ENCODE measurements at places on chromosomes 3 and 15.

- DNase-seq: no peak
These were observed 230.2 kb downstream of the ZNF621 start for GRCh38 chr3:40754994-40755393.

GRCh38 chr15:86267892-86268291 lies 188.2 kb downstream of the AGBL1 start:
- DNase-seq: no peak

DNA sequence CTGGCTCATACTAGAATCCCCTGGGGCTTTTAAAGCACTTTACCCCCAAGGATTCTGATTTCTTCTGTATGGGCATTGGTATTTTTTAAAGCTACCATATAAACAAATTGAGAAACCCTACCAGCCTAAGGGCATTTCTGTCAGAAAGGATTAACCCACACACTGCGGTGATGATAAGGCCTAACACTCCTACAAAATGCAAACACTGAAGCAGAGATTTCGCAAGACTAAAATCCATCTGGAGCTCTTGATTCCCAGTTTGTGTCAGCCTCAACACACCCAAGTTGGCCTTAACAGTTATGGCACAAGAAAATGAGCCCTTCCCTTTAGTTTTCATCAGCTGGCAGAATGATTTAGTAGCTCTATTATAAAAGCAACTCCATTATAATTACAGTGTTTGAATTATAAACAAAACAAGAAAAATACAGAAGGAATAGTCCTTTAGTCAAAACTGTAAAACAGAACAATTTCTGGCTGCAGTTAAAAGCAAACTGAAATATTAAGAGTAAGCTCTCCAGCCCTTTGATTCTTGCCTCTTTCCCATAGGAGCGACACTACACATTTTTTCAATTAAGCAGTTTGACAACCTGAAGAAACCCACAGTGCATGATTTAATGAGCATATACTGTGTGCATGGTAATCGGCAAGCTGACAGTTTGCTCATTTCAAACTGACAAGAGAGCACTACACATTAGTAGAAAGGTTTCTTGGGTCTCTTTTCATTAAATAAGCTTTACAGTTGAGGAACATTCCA lies 441.2 kb downstream of the FHIT start:
- DNase-seq: no peak

DNA sequence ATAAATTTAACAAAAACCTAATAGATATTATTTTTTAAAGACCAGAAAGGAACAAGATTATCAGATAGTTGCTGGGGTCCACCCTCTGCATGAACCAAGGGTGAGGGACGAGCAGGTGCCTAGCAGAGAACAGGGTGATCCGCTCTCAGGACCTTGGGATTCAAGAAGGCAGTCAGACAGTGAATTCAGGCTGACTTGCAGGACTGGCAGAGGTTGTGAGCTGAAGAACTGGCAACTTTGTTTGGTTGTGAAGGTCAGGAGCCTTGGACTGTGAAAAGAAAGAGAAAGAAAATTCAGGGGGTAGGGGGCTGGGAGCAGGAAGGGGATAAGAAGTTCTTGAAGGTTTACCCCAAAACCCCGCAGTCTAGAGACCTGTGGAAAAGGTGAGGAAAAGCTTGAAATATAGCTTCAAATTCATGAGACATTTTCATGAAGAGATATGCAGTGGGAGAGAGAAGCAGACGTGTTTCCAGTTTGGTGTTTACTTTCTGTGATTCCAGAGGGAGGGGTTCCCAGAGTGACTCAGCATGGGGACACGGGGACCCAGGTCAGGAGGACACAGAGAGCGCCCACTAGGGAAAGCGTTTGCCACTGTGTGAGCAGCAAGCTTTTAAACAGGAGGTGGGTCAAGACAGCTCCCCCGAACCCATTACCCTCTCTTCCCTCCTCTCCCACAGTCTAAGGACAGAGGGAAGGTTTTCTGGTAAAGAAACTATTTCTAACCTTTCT lies 217.2 kb upstream of the UMPS start:
- DNase-seq: no peak

- no peak for DNase-seq
These were observed 9.6 kb downstream of the LRRK1 start for GRCh38 chr15:100928632-100929280.

GRCh38 chr3:112350018-112350810 lies 17.3 kb downstream of the CD200 start:
- DNase-seq: no peak

DNA sequence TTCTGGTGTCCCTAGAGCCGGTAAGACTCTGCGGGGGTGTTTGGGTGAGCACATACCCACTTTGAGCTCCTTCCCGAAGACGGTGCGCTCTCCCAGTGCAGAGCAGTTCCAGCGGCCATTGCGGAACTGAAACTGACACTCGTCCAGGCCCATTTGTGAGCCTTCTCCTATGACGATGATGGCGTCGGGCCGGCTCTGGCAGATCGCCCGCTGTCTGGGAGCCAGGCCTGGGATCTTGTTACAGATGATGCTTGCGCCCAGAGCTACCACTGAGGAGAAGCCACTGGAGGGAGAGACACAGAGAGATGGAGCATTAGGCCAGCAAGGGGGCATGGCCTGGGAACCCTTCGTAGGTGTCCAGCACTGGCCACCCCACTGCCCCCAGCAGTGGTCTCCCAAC lies 5.0 kb downstream of the WNT7A start:
- no peak for DNase-seq

GRCh38 chr3:152860736-152861135 lies 25.8 kb downstream of the P2RY1 start:
- no peak for DNase-seq

- no peak for DNase-seq
These were observed 184.0 kb downstream of the IGSF11 start for GRCh38 chr3:118850687-118851086.

DNA sequence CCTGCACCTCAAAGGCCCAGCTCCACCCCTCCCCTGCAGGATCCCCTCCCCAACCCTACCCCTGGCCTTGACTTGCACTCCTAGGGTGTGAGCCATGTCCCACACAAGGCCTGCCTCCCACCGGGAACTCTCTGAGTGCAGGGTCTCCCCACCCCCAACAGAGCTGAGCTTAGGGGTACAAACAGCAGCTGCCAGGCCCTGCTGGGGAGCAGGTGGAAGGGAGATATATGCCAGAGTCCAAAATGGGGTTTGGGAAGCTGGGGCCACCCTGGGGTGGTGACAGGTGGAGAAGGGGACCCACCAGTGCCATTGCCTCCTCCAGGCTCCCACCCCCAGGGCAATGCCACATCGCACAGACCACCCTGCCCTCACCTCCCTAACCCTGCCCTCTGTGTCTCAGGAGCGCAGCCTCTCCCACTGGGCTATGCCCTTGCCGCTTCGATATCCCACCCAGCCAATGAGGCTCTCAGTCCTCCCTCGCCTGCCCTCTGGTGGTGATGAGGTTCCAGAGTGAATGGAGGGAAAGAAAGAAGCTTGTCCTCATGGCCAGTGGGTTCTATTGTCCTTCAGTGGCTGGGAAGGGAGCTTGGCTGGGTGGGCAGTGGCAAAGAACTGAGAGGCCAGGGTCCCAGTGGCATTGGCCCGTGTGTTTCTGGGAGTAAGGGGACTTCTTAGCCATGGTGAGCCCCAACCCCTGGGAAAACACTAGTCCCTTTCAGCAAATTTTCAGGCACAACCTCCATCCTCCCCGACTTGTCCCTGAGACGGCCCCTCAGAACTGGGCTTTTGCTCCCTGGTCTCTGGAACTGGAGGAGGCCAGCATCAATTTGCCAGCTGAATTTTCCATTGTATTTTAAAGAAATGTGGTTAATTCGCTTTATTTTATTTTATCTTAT lies 46.8 kb downstream of the CYP11A1 start:
- peak; percentile 36 for DNase-seq

- no peak for DNase-seq
These were observed 218.1 kb downstream of the OSBPL10 start for GRCh38 chr3:31762888-31763351.

DNA sequence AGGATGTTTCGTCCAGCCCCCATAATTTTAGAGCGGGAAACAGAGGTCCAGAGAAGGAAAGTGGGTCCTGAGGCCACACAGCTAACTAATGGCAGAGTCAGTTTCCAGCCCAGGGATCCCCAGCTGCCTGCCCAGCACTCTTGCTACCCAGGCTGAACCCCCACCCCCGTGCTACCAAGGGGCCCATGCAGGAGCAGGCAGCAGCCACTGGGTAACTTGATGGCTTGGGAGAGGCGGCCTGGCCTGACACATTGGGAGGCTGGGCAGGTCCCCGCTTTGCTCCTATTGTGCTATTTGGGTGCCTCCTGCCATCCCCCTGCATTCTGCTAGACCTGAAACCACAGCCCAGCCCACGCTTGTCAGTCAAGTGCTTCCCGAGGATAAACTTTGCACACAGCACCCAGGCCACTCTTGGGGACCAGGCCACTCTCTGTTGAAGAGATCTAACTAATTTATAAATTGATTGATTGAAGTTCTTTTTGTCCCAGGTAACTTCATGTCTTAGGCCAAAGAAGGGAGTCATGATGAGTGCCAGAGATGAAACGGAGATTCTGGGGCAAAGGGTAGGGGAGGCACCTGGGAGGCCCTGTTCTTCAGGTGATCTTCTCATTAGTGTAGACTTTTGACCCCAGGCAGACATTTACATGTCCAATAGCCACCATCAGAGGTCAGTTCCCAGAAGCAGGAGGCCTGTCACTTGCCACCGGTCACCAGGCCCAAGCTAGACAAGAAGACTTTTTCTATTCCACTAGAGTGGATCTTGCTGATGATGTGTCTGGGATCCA lies 7.0 kb downstream of the PAK6 start:
- no peak for DNase-seq

- DNase-seq: peak; percentile 61
These were observed 75.2 kb upstream of the ACAD9 start for GRCh38 chr3:128804017-128804810.
